ENCODE measurements at places on chromosomes 4 and X.

DNA sequence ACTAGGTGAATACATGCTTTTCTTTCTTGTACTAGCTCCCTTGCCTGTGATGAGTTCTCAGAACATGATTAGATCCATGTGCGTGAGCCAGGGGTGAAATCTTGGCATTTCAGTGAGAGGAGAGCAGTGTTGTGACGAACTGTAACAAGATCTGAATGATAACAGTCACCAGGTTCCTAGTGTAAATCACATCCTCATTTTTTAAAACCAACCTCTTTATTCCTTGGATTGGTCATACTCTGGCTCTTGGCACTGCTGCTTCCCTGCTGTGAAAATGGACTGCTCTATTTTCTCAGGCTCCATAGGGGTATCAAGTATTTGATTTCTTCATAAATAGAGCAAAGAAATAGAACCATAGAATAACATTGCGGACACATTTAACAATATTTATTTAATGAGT is 206.3 kb downstream of the SLC4A4 start:
- no peak for DNase-seq

- no peak for DNase-seq
Observed at GRCh38 chr4:75063433-75063832, 130.5 kb downstream of the PARM1 start.

DNA sequence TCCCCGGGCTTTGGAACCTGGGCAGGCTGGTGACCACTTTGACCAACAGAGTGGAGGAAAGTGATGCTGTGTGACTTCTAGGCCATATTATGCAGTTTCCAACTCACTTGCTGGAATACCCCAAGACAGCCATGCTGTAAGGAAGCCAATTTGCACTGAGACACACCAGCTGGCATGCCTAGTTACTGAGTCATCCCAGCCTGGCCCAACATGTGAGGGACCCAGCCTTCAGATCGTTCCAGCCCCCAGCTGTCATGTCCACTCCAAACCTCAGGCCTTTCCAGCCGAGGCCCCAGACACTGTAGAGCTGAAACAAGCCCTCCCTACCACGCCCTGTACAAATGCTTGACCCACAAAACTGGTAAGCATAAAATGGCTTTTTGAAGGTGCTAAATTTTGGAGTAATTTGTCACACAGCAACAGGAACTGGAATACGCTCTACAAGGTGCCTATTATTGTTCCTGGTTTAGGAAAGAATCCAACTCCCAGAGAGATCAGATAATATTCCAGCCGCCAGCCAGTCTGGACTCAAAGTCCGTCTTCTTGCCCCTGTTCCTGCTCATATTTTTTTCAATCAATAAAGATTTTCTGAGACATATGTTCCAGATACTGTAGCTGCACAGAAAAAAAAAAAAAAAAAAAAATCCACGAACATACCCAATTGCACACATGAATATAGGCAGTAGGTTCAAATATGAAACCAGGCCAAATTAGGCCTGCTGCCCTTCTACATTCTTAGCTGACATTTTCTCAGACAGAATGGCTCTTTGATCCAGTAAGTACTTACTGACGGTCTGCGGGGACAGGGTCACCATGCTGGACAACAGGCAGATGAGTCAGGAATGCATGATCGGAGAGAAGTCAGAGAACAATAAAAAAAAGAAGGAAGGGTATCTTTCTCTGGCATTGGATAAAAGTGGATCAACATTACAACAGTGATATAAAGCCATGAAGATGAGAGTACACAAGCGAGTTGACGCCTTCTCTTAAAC is 35.1 kb downstream of the SH3KBP1 start:
- DNase-seq, result no peak

GRCh38 chrX:66191563-66191962 is 27.5 kb downstream of the HEPH start:
- DNase-seq, result no peak

GRCh38 chrX:70436343-70436742 is 8.3 kb upstream of the DLG3 start:
- no peak for DNase-seq

DNA sequence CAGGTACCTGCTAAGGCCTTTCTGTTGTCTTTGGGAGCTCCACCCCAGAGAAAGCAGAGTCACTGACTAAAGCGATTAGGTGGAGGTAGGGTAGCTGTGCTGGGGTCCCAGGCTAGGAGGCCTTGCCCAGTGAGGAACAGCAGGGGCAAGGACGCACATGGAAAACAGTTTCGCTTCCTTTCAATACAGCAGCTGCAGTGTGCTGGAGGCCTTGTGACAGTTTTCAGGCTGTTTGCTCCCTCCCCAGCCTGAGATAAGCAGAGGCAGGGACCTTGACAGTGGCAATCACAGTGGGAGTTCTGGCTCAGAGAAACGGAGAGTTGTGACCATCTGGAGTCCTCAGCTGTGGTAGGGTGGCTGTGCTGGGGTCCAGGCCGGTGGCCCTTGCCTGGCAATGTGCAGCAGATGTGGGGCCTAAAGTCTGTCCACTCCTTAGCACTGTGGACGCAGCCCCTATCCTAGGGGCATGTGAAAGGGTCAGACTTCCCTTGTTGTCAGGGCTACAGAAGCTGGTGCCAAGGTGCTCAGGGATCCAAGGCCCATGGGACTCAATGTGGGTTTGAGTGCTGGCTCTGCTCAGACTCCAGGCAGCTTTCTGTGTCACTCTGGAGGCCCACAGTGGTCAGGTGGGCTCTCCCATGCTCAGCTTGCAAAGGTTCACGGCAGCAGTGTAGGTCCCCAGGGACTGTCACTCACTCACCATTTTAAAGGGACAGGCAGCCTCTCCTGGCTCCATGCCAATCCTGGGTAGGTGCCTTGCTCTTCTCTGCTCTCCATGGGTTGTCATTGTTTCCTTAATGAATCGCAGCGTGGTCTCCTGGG is 534.9 kb upstream of the FMR1 start:
- DNase-seq, result no peak

- DNase-seq, result no peak
Observed at GRCh38 chr4:52915191-52915590, 53.1 kb downstream of the RASL11B start.

DNA sequence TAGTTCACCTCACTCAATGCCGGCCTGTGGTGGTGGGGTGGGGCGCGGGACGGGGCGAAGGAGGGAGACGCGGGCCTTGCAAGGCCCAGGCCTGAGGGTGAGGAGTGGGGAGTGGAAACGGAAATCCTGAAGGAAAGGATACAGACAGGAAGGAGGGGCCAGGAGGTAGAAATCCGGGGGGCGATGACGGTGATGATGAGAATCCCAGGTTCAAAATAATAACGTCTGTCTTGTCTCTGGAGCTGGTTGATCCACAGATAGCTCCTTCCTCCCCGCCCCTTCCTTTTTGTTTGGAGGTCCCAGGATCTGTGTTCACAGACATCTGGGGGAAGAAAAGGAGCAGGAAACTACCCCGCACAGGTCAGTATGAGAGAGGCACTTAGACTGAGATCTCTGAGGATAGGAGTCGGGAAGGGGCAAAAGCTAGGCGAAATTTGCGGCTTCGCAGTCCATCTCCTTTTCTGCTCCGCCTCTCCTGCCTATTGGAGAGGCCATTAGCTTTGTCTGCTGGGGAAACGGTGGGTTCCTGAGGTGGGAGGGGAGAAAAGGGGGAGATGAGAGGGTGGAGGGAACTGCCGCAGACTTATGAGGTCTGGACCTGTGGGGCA is 746 bp downstream of the TCEAL7 start:
- DNase-seq, result no peak

DNA sequence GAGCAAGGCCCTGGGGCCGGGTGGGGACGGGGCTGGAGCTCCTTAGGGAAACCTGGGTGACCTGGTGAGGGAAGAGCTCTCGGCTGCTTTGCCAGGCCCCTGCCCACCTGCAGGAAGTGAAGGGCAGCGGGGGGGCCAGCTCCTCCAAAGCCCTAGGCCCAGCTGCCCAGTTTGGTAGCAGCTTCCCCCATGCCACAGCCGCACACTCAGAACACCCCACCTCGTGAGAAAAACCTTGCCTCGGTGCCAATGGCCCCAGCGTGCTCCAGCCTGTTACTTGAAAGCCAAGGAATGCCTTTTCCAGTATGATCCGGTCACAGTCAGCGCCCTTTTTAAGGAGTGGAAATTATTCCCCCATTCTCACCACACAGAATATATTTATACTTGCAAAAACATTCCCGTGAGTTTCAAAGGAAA is 38.3 kb downstream of the ACOX3 start:
- DNase-seq, result no peak

GRCh38 chr4:151324752-151325110 is 674 bp downstream of the SH3D19 start:
- DNase-seq, result no peak

DNA sequence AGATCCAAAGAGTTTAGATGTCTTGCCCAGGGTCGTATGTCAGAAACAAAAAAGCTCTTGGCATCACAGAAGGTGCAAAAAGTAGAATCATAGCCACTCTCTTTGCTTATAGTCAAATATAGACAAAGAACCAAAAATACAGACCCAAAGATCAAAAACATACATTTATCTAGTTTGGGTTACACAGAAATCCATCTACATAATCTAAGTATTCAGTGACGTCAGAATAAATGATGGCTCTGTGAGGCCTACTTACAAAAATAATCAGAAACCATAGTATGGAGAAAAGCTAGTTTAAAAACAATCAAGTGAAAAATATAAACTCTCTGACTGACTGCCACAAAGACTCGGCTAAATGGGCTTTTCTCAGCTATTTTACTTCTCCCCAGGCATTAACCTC is 126.8 kb downstream of the MAPK10 start:
- DNase-seq, result no peak

- DNase-seq, result no peak
Observed at GRCh38 chr4:87851332-87851731, 18.6 kb downstream of the MEPE start.

DNA sequence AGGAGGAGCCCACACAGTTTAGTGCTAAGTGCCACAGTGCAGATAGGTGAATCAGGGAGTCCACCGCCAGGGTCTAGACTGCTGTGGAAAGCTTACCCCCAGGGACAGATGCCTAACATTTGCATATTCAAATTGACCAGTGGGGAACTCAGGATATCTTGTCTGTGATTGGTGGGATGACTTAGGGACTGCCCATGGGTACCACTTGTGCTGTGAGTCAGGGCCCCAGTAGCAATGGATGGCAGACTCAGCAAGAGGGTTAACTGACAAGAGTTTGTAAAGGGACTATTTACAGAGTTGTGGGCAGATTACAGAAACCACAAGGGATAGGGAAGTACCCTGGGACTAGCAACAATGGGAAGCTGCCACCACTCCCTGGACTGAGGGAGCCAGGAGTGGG is 282.1 kb downstream of the BCOR start:
- DNase-seq, result no peak

DNA sequence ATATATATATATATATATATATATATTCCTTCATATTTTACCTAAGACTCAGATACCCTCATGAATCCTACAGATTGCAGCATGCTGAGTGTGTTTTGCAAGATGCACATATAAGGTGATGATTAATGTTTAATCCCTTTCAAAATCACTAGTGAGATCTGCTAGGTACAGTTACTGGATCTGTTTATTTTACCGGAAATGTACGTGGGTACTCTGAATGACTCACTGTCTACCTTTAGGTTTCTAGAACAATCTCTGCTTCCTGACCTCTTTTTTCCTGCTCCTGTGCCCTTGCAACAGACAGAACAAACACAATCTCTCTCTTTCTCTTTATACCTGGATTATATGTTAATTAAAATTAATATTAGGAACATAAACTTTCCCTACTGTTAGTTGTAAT is 379.6 kb downstream of the FAM133A start:
- DNase-seq, result no peak

GRCh38 chrX:150303386-150304097 is 59.6 kb upstream of the MAMLD1 start:
- no peak for DNase-seq

DNA sequence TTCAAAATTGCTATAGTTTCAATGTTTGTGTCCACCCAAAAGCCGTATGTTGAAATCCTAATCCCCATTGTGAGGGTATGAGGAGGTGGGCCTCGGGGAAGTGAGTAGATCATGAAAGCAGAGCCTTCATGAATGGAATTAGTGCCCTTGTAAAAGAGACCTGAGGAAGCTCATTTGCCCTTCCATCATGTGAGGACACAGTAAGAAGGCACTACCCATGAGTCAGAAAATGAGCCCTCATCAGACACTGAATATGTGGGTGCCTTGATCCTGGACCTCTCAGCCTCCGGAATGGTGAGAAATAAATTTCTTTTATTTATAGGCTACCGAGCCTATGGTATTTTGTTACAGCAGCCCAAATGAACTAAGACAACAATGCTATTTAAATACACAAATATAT is 57.7 kb upstream of the EFHC2 start:
- no peak for DNase-seq

DNA sequence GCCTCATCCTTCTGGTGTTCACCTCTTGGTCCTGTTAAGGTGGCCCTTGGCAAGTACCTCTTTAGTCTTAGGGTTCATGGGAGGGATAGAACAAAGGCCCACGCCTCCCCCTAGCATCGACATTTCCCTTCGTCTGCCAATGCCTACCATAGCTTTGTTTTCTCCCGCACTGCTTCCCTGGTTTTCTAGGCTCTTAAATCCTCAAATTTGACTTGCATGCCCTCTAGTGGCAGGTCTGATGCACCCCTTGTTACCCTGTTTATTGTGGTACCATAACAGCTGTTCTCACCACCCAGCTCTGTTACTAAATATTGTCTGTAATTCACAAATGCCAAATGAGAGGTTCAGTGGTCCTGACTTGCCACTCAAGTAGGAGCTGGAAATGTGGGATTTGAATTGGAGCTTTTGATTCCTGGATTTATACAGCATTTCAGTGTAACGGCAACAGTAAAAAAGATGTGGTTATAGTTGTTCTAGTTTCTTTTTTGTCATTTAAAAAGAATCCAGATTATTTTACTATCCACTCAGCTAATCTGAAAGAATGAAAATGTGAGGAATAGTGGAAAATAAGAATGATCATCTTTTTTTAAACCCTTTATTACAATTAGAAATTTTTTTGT is 100.1 kb downstream of the REPS2 start:
- DNase-seq, result no peak

DNA sequence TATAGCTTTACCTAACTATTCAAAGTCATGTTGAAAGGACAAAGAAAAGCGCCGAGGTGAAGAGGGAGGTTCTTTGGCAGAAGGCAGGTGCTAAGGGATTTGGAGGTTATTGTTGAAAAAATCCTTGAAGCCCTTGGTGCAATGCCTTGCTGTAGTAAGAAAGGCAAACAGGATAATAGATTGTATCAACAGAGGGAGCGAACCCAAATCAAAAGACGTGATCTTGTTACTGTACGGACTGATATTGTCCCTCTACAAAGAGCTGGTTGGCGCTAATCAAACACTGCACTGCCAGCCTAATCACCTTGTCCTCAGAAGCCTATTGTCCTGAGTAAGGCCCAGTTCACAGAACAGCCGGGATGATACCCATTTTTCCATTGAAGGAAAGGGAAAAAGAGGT is 182.9 kb downstream of the ZIC3 start:
- DNase-seq, result no peak

All from GM06990 (cell line).